ENCODE measurements at places on chromosomes 3 and 15. TPM values are rescaled to one million over a fixed set of nuclear protein-coding genes. Genes with fewer than 3 reads are reported as not detected.

DNA sequence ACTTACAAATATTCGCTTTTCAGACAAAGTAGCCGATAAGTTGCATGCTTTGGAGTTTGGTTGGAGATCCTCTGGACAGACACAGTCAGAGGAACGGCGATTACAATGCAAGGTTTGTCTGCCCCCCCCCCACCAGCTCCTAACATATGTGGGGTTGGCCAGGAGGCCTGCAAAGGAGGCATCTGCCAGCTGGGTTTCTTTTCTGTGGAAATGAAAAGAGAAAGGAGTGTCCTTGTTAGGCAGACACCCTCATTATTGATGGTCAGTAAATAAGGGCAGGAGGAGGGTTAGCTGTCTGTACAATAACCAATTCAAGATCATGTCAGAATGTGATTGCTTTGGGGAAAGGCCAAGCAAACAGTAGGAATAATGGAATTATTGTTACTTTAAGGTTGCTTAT, 49.1 kb downstream of the TLNRD1 start:
- DNase-seq = no peak

- DNase-seq = no peak
Observed at GRCh38 chr3:43244694-43245093, 41.6 kb upstream of the SNRK start.

GRCh38 chr3:141452045-141452444, 34.8 kb upstream of the RASA2 start:
- DNase-seq = peak; percentile 69

GRCh38 chr3:177802151-177802900, 605.0 kb upstream of the TBL1XR1 start:
- DNase-seq = no peak

KLHL6 gene
- 0.12 TPM for total RNA-seq

QARS1 gene
- 373 TPM for total RNA-seq

GRCh38 chr3:130014526-130014925, 40.0 kb downstream of the TRH start:
- no peak for DNase-seq

GRCh38 chr15:78732634-78733033, 78.6 kb downstream of the ADAMTS7 start:
- DNase-seq = no peak

GRCh38 chr3:94226078-94226477, 163.2 kb downstream of the NSUN3 start:
- DNase-seq = no peak

- DNase-seq = no peak
Observed at GRCh38 chr3:147989344-147989743, 580.2 kb downstream of the ZIC1 start.

DNA sequence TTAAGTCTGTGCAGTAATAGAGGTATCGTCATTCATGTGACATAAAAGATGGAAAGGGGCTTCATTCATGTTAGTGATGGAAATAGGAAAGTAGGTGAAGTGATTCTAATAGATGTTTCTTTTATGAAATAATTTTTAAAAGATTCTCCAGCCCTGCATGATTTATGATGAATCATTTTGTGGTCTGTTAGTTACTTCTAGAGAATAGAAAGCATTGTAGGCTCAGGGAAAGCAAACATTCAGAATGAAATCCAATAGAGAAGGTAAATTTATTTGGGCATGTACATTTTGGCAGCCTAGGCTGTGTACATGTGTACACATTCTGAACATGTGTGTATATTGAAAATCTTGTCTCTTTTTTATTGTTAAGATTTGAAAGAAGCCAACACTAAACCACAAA, 23.1 kb downstream of the PPARG start:
- no peak for DNase-seq

PBRM1 gene
- 80.7 TPM for total RNA-seq

GRCh38 chr15:34318277-34319079, 19.1 kb downstream of the SLC12A6 start:
- peak; percentile 76 for DNase-seq

- DNase-seq = peak; percentile 85
Observed at GRCh38 chr3:186821429-186822387, 15.4 kb upstream of the RFC4 start.

SIDT1 gene
- 0.10 TPM for total RNA-seq

- DNase-seq = no peak
Observed at GRCh38 chr15:87733541-87733941, 523.0 kb downstream of the NTRK3 start.

DNA sequence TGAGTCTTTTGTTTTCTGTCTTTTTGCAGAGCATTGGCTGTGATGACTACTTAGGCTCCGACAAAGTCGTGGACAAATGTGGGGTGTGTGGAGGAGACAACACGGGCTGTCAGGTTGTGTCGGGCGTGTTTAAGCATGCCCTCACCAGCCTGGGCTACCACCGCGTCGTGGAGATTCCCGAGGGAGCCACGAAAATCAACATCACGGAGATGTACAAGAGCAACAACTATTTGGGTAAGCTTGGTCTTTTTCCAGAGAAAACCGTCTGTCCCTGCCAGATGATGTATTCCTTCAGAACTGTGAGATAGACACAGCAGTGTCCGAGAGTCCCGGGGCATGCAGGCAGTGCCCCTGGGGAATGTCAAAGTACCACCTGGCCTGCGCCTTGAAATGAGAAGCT, 149.9 kb upstream of the NR2E3 start:
- no peak for DNase-seq

DNA sequence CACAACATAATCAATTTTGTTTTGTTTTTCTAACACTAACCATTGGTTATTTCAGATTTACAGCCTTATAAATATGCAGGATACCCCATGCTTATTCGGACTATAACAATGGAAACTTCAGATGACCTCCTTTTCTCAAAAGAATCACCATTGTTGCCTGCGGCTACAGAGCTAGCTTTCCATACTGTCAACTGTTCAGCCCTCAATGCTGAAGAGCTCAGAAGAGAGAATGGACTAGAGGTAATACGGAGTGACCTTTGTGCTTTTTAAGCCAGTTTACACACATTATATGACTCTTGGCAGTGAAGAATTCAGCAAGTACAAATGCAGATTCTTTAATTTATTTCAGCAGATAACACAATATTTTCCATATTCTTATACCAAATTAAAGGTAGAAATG, 81.8 kb downstream of the DNAJC13 start:
- no peak for DNase-seq

GRCh38 chr15:57259568-57260040, 116.7 kb upstream of the CGNL1 start:
- peak; percentile 80 for DNase-seq

- DNase-seq = peak; percentile 81
Observed at GRCh38 chr3:195774917-195775316, 36.8 kb downstream of the MUC4 start.

GRCh38 chr15:41955807-41956525, 16.4 kb downstream of the EHD4 start:
- peak; percentile 67 for DNase-seq

GRCh38 chr15:58561321-58561720, 129.5 kb downstream of the LIPC start:
- DNase-seq = no peak

IL17RB gene
- 5.7 TPM for total RNA-seq

DNA sequence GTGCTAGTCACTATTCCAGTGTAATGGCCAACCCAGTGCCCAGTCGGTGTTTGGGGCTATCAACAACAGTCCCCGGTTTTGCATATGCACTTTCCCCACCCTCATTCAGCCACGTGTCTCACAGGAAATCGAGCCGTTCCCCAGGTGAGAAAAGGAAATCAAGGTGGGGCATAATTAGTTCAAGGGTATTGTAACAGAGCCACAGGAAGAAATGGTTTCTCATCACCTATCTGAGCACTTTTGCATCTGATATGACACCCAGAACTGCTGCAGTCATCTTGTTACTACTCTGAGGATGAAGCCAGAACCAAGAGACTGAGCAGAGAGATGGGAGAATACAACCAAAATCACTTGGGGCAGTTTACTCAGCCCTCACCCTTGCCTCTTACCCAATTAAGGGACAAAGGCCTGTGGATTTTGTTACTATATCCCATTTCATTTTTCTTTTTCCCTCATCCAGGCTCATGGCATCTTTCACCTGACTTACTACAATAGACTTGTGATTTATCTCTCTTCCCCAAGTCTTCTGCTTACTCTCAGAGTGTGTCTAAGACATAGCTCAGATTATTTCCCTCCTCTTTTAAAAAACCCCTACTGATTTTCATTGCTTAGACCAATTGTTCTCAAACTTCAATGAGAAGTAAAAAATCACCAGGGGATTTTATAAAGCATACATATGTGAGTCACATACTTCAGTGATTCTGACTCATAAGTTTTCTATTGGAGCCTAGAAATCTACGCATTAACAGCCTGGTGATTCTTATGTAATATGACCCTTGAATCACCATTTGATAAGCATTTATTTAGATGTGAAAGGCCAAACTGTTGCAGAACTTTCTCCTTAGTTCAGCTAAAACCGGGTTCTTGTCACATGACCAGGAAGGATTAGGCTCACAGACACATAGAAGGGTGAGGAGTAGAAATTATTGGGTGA, 40.5 kb downstream of the TRAT1 start:
- DNase-seq = no peak

- no peak for DNase-seq
Observed at GRCh38 chr3:126569390-126569975, 10.8 kb upstream of the C3orf22 start.

ISLR gene
- not detected for total RNA-seq

DNA sequence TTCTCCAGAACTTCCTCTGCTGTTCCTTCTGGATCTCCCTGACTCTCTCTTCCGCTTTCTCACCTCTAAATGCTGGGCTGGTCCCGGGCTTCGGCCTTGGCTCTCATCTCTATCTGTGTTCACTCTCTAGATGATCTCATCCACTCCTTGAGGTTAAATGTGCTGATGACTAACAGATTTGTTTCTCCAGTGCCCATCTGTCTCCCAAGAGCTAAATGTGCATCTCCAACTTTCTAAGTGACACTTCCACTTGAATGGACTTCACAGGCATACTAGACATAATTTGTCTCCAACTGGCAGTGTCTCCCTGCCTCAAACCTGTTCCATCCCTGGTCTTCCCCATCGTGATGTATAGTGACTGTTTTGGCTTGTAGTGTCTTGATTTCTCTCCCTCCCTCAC, 95.3 kb downstream of the ITPR1 start:
- no peak for DNase-seq

- DNase-seq = no peak
Observed at GRCh38 chr3:123076496-123077418, 9.9 kb downstream of the PDIA5 start.

SPTSSB gene
- 33.0 TPM for total RNA-seq

DNA sequence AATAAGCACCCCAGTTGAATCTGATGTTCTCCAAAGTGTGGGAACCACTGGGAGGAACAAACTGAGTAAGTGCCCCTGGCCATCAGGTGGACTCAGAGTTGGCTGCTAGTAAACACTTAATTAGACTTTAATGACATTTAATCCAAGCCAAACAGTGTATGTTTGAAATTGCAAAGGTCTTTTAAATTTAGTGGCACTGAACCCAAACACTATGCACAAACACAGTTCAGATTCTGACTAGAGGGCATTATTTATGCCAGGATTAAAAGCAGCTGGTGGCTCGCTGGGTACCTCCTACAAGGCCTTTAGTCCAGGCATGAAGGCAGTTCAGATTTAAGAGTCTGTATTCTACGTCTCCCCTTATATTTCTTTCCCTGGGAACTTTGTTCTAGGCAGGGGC, 264.8 kb downstream of the CLSTN2 start:
- DNase-seq = no peak

- DNase-seq = no peak
Observed at GRCh38 chr15:70766597-70766996, 3.2 kb upstream of the UACA start.

FSIP1 gene
- total RNA-seq = 2.1 TPM

DNA sequence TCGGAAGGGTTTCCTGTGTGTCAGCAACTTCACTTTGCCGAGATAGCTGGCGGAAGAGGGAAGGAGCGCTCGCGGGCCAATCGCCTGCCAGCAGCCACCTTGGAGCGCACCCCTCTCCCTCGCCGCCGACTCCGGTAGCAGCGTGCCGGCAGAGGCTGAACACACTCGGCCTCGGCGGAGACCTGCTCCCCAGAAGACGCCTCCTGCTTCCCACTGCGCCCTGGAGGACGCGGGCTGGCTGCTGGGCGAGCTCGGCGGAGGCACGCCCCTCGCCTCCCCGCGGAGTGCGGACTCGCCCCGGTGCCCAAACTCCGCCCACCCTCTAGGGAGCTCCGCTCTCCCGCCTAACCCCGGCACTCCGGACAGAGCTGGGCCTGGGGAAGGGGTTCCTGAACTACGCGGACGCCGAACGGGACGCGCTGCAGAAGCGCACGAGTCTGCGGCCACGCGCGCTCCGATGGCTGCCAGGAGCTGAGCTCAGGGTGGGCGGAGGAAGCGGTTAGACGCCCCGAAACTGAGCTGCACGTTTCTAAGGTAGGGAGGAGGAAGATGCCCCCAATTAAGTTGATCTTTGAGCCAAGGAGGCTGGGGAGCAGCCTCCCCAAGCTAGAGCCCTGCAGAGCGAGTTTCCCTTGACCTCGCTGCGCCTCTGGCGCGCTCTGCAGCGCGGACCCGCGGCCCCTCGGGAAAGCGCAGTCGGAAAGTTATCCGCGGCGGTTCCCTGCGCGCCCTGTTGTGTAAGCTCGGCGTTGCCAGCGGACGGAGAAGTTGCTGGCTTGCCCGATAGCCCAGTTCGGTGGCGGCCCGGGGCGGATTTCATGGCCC, at the start of gene P2RY1:
Gene P2RY1 (plus strand): TSS at position 356 of the 825 bp plus-strand sequence. CDS start 652 bp downstream, outside the sequence.
- DNase-seq = peak; percentile 88

KBTBD13 gene
- not detected for total RNA-seq

FGF7 gene
- 0.03 TPM for total RNA-seq

GRCh38 chr3:72728329-72728889, 119.8 kb downstream of the SHQ1 start:
- DNase-seq = no peak

Data from GM23338 (cell line).